WTC11 (cell line): ENCODE measurements at places on chromosomes 16 and 17.

DNA sequence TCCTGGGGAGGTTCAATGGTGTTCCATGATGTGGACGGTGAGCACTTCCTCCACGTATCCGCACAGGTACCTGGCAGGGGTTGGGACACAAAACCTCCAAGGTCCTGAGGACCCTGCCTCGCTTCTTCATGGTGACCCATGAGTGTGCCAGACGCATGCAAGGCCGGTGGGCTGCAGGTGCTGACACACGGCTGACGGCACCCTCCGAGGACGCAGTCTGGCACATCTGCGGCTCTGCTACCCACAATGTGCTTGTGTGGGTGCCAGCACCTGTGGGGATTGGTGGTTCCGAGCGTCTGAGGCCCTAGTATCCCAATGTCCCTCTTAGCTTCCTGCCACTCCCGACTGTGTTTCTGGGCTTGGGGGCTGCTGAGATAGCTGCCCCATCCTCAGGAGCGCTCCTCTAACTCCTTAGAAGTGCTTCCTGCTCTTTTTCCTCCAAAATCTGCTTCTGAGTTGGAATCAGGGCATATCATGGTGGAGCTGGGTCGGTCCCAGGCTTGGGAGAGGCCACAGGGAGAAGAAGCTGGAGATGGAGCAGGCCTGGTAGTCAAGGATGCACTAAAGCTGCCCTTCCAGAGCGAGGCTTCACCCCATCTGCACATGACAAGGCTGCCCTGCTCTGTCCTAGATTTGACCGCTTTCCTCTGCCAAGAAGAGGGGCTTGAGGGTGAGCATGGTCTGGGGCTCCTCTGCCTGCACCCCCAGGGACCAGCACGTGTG is 1.6 kb downstream of the CYGB start:
- no peak for DNase-seq

- DNase-seq = no peak
These were observed 13.2 kb downstream of the PELP1 start for GRCh38 chr17:4690745-4691144.

GRCh38 chr17:37211136-37211535 is 164.6 kb upstream of the C17orf78 start:
- no peak for DNase-seq

DNA sequence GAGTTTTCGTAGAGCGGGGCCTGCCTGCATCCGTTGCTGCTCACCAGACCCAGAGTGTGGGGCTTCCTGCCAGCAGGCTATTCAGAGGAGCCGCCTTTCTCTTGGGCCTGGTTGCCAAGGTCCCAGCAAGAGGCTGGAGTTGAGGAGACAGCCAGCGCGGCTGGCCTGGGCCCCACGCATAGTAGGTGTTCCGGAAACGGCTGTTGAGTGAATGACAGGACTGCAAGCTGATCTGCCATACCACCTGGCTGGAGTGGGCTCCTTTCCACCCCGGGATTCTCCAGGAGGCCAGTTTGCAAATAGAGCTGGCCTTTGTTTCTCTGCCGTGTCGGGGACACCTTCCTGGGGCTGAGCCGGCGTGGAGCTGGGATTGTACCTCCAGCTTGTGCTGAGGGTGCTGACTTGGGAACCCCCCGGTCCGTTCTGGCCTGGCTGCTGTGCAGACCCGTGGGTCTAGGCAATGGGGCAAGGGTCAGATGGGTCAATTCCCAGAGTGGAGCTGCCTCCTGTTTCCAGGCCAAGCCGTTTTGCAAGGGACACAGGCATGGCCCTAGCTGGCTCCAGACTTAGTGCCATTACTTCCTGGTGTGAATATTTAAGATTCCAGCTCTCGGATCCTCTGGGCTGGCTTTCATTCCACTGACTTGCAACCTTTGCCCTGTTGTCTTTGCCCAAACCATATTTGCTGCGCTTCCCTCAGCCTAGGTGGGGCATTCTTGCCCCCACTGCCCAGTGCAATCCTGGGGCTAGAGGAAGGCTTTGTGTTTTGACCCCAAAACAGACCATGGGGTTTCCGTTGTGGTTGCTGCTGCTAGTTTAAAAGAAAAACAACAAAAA is 68.8 kb downstream of the CMIP start:
- DNase-seq = peak; percentile 48

DNA sequence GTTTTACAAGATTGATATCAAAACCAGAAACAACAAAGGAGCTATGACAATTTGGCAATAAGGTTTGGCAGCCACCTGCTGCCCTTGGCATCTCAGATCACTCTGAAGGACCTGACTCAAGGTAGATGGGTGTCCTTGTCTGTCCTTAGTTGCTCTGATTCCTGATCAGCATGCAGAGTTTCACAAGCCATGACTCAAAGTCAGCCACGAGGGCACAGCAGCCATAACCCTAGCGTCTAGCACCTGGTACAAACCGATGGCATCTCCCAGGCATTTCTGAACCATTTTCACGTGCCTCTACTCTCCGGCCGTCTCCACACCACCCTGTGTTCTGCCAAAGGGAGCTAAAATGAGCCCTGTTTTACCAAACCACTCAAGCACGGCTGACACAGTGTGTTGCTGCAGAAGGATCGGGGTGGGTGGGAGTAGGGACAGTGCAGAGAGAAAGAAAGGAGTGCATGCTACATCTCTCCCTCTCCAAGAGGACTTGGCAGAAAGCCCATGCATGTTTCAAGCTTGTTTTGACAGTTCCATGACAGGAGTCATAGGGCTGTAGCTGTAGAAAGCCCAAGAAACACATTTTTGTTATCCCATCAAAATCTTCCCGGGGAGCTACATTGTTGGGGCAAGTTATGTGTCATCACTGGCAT is 297.3 kb downstream of the ABCC12 start:
- no peak for DNase-seq

GRCh38 chr16:84177741-84178073 is 9.2 kb downstream of the TAF1C start:
- DNase-seq = no peak

DNA sequence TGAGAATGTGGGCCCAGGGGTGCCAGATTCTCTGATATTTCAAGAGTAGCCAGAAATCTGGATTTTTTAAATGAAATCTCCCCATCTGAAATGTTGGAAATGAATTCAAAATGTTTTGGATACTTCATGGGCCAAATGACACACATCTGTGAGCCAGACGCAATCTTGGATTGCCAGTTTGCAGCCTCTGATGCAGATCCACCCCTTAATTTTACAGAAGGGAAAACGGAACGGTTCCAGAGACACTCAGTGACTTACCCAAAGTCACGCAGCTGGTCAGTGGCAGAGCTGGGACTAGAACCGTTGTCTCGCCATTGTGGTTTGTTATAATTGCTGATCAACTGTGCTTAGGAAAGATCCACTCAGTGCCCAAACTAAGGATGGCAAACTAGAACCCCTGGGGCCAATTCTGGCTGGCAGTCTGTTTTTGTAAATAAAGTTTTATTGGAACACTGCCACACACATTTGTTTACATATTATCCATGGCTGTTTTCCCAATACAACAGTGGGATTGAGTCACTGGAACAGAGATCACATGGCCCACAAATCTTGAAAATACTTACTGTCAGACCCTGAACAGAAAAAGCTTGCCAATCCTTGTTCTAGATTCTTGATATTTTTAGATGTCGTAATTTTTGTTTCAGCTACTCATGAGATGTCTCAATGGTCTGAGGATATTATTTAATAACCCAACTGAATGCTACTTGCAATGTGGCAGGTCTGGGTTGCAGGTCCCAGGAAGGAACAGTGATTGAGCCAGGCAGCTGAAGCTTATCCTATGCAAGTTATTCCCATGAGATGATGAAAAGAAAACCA is 143.8 kb downstream of the AXIN2 start:
- DNase-seq = no peak

DNA sequence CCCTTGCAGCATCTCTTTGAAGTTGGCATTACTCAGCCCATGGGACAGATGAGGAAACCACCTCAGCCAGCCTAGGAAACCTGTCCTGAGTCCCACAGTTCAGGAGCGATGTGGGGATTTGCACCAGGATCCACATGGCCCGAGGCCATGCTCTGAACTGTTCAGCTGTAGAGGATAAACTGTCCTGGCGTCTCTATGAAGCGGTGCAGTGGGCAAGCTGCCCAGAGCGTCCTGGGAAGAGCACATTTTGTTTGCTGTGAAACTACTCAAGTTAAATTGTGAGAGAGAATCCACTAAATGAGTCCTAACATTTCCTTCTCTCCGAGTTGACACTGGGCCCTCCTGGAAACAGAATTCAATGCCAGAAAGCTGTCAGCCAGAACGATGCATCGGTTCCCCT is 276.6 kb upstream of the TNRC6C start:
- DNase-seq = no peak

DNA sequence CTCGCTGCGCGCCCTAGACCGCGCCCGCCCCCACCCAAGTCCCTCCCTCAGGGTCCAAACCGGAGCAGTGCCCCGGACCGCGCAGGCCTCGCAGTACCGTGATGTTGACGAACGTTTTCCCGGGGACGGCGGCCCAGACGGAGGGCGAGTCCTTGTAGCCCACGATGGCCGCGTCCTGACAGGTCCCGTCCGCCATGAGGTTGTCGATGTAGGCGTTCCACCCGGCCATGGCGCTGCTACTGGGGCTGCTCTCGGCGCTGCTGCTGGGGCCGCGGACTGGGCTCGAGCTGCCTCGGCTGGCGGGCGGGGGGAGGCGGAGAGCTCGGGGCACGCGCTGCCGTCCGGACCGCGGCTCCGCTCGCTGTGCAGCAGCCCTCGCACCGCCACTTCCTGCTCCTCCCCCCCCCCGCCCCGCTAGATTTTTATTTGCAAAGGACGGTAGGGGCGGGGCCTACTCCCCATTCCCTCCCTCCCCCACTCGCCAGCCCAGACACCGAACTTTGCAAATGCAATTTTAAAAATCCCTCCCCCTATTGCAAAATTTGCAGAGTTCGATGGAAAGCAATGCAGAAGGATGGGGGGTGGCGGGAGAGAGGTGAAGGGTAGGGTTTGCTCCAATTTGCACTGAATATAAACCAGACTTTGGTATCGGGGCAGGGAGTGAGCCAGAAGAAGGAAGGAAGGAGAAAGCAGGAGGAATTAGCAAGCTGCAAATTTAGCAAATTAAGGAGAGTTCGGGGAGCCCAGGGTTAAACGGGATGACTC is at the start of gene PFN1:
Gene PFN1 (minus strand): TSS at position 365 of the 765 bp plus-strand sequence. CDS start 136 bp downstream, at position 229.
- DNase-seq = peak; percentile 85

GRCh38 chr16:50245417-50246298 is 20.7 kb upstream of the ADCY7 start:
- DNase-seq = no peak

DNA sequence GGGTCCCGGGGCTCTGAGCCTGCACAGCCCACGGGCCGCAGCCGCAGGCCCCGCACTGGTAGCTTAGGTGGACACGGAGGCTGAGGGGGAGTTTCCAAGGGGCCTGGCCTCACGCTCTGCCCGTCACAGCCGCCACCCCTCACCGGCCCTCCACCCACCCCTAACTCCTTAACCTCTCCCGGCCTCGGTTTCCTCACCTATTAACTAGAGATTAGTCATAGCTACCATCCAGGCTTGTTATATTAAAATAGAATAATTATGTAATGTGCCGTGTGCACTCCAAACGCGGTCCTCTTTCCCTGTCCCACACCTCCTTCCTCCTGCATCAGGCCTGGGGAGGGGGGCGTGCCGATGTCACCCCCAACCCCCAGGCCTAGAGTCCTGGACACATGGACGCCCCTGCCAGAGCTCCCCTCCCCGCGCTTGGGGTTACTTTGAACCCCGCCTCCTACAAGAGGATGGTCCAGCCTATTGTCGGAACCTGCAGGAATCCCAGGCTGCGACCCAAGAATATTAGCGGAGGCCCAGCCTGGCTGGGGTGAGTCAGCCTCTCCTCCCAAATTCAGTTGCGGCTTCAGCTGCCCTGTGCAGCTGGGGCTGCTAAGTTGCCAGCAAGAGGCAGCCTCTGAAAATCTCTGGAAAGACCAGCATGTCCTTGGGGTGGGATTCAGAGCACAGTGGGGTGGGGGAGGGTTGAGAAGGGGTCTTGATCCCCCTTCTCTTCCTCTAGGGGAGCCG is 17.3 kb downstream of the SOCS3 start:
- DNase-seq = no peak

GRCh38 chr16:66928702-66929388 is 3.5 kb upstream of the RRAD start:
- peak; percentile 76 for DNase-seq

DNA sequence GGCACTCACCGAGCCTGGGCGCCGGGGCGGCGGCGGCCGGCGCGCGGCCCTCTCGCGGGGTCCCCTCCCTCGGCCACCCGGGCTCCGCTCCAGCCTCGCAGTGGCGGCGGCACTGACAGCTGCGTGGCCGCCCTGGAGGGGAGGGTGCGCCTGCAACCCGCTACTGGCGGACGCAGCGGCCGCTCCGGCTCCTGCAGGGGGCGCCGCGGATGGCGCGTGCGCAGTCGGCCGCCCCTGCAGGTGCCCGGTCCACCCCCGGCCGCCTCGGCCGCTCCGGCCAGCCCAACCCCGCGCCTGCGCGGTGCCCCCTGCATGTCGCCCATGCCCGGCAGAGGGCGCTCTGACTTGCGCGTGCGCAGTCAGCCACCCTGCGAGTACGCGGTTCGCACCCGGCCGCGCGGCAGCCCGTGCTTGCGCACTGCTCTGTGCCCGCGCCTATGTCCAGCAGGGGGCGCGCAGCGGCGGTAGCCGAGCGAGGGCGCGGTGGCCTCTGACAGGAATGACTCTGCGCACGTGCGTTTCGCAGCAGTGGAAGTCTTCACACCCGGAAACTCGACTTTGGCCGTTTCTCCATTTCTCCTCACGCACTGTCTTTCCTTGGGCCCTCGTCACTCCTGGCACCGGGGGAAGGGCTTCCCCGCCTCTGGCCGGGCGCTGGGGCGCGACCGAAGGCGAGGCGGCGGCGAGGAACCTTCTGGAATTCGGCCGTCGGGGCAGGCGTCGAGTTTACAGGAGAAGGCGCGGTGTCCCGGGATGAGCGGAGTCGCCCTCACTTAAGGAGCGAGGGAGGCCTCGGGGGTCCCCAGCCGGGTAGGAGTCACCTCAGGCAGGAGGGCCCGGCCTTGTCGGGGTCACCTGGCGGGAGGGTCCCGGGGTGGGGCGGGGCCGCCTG is at the start of gene ABCA3:
Gene ABCA3 (minus strand): TSS at position 165 of the 892 bp plus-strand sequence. CDS start 14,262 bp downstream, outside the sequence.
- peak; percentile 99 for DNase-seq

DNA sequence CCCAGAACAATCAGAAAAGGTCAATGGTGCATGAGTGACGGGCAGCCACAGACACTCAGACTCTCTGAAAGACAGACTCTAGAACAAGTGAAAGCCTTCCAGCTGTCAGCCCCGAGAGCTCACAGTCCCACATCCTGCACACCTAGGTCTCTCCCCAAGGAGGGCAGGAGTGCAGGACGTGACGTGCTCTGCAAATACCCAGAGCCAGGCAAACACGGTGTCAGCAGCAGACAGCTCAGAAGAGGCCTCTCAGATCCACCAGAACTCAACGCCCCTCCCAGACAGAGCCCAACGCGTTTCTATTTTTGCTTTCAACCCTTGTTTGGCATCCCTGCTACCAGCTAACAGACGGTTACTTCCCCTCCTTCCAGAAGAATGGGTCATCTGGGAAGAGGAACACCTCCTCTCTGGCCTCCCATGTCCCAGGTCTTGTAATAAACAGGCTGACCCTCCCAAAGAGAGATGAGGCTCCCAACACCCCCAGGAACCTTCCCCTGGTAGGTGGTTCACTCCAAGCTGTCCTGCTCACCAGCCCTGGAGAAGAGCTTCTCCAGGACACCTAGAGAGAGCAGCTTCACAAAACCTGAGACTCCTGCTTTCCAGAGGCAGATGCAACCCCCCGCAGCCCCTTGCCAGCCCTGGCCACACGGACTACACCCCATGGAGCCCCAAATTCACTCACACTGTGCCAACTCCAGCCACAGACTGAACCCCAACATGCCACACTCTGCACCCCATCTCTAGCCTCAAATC is 7.6 kb downstream of the PITPNM3 start:
- no peak for DNase-seq

GRCh38 chr16:22386976-22387375 is 12.6 kb upstream of the CDR2 start:
- no peak for DNase-seq
